ENCODE measurements at places on chromosomes 12 and 14. TPM values are rescaled to one million over a fixed set of nuclear protein-coding genes. Genes with fewer than 3 reads are reported as not detected.

GRCh38 chr12:3230758-3231375 is 153.7 kb downstream of the TSPAN9 start:
- H3K4me1 ChIP-seq, result peaks cover 25% of the 10 kb centered on the region
- peak overlapping the region; percentile 66 for H3K27ac ChIP-seq
- DNase-seq, result no peak
- no peaks in the 10 kb centered on the region for H3K36me3 ChIP-seq
- H3K4me3 ChIP-seq, result no peak overlapping the region

GRCh38 chr14:55976219-55976618 is 142.0 kb upstream of the PELI2 start:
- no peak overlapping the region for H3K27ac ChIP-seq
- H3K36me3 ChIP-seq, result no peaks in the 10 kb centered on the region
- DNase-seq, result no peak
- H3K4me1 ChIP-seq, result no peaks in the 10 kb centered on the region
- H3K4me3 ChIP-seq, result no peak overlapping the region
- no peaks in the 10 kb centered on the region for H3K27me3 ChIP-seq

DNA sequence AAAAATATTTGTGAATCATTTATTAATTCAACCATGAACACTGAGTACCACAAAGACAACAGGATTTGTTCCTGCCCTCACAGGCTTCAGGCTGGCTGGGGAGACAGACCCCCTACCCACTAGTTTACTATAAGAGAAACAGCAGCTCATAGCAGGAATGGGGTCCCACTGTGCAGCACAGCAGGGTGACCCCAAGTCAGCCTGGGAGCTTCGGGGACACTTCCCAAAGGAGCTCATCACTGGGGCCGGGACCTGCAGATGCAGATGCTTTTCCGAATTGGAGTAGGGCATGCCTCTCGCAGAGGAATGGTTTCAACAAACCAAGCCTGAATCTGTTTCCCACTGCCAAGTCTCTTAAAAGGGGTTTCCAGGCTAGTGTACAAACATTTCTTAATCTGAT is 176.2 kb upstream of the PWP1 start:
- no peaks in the 10 kb centered on the region for H3K27me3 ChIP-seq
- no peaks in the 10 kb centered on the region for H3K4me1 ChIP-seq
- H3K36me3 ChIP-seq, result no peaks in the 10 kb centered on the region
- no peak for DNase-seq
- no peak overlapping the region for H3K4me3 ChIP-seq

PRB2 gene
- not detected for total RNA-seq

GRCh38 chr14:102777711-102778337 is 575 bp downstream of the TRAF3 start:
- DNase-seq, result peak; percentile 36
- peak overlapping the region; percentile 99 for H3K4me3 ChIP-seq
- H3K27me3 ChIP-seq, result no peaks in the 10 kb centered on the region

GLT8D2 gene
- total RNA-seq, result 5.9 TPM

DNA sequence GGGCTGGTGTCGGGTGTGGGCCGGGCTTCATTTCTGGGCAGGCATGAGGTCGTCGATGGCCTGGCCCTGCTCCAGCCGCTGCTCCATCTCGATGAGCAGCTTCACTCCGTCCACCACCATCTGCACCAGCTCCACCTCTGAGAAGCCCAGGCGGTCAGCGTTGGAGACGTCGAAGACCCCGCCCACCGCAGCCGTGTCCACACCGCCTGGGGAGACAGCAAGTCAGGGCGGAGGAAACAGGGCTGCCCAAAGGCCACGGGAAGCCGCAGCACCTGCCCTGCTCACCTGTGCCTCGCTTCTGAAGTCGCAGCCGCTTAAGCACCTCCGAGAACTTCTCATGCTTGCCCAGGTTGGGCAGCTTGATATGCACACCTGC is 2.8 kb downstream of the CKB start:
- peaks cover 17% of the 10 kb centered on the region for H3K27me3 ChIP-seq
- DNase-seq, result no peak
- H3K4me3 ChIP-seq, result no peak overlapping the region
- no peaks in the 10 kb centered on the region for H3K36me3 ChIP-seq
- no peak overlapping the region for H3K27ac ChIP-seq
- peaks cover 29% of the 10 kb centered on the region for H3K4me1 ChIP-seq

OVCH1 gene
- total RNA-seq, result not detected

DNA sequence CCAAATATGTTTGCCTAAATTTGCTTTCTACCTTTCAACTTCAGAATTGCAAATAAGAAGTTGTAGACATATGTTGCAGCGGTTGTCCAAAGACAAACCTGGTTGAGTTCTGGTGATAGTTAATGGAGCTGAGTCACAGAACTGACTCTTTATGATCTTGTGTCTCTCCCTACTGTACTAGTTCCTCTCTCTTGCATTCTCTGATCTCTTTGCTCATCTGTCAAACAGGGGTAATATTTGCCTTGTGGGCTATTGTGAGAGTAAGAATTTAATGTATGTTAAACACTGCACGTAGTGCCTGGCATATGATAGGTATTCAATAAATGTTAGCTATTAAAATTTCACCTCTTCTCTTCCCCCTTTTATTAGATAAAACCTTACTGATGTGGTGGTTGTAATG is 283.5 kb upstream of the RGS6 start:
- DNase-seq, result no peak
- no peak overlapping the region for H3K27ac ChIP-seq

DNA sequence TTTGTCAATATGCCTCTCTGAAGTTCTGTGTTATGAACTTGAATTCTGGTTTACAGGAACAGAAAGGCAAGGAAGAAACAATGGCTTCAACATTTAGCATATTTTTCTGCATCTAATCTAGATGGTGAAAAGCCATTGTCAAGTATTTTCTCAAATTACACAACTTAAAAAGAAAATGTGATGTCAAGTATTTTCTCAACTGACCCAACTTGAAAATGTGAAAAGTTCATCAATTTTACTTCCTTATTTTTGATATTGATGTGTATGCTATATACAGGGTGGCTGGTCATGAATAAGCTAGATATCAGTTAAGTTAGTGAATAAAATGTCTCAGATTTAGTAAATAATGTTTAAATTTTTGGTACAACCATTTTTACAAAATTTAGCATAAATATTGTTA is 196.7 kb downstream of the ALX1 start:
- H3K36me3 ChIP-seq, result no peaks in the 10 kb centered on the region
- no peak for DNase-seq
- no peaks in the 10 kb centered on the region for H3K27me3 ChIP-seq
- no peak overlapping the region for H3K27ac ChIP-seq

SLC17A8 gene
- total RNA-seq, result not detected

GRCh38 chr12:64890873-64891468 is 66.5 kb downstream of the TBC1D30 start:
- H3K27me3 ChIP-seq, result no peaks in the 10 kb centered on the region
- DNase-seq, result peak; percentile 77
- no peak overlapping the region for H3K4me3 ChIP-seq

AICDA gene
- not detected for total RNA-seq

DNA sequence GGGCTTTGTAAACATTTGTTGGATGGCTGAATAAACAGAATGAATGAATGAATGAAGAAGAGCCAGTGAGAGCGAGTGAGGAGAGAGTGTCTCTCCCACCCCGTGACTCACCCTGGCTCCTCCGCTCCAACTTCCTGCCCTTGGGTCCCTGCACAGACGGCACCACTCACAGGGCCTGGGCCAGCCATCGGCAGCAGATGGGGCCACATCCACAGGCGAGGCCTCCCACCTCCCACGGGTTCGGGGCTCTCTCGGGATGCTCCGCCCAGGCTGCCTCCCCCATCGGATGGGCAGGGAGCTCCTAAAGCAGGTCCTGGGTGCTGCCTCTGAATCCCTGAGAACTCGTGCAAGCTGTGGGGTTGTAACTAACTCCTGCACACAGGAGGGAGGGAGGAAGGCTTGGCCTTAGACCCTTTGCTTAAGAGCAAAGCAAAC is 41.3 kb downstream of the CCNK start:
- no peaks in the 10 kb centered on the region for H3K27me3 ChIP-seq
- H3K27ac ChIP-seq, result peak overlapping the region; percentile 60
- H3K36me3 ChIP-seq, result no peaks in the 10 kb centered on the region
- no peak overlapping the region for H3K4me3 ChIP-seq

TMTC1 gene
- total RNA-seq, result 30.3 TPM

GRCh38 chr14:74954232-74954946 is 1.0 kb downstream of the PGF start:
- DNase-seq, result peak; percentile 16
- H3K27ac ChIP-seq, result peak overlapping the region; percentile 87
- H3K36me3 ChIP-seq, result no peaks in the 10 kb centered on the region
- peaks cover 42% of the 10 kb centered on the region for H3K4me1 ChIP-seq

DNA sequence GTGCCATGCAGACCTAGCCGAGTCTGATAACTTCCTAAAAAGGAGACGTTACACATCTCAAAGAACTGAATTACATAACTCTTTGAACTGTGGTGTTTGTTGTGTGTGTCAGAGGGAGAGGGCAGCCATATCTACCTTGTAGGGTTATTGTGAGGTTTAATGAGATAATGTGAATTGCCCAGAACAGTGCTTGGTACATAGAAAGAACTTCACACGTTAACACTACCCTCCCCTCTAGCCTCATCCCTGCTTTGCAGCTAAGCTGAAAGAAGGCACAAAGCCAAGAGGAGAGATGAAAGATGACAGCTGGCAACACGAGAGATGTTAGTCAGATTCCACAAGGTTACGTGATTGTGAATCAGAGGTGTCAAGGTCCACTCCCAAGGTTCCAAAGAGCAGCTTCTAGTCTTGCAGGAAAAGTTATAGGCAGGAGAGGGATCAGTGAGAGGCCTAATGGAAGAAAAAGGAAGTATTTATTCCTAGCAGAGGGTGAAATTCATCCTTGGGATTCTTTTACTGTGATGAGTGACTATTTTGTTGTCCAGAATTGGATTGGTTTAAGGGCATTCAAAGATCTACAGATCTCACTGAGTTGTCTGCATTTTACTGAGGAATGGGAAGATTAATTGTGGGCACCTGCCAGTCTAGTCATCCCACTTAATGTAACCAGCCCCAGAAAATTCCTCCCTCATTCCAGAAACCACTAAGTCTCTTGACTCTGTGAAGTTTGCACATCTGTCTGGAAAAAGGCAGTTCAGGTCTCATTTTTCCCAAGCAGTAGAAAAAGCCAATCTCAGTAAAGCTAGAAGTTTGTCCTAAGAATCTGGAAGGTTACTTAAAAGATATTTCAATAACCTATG is 25.9 kb upstream of the WNK1 start:
- H3K36me3 ChIP-seq, result no peaks in the 10 kb centered on the region
- no peak for DNase-seq
- no peak overlapping the region for H3K4me3 ChIP-seq
- H3K4me1 ChIP-seq, result peaks cover 24% of the 10 kb centered on the region
- no peaks in the 10 kb centered on the region for H3K27me3 ChIP-seq

DNA sequence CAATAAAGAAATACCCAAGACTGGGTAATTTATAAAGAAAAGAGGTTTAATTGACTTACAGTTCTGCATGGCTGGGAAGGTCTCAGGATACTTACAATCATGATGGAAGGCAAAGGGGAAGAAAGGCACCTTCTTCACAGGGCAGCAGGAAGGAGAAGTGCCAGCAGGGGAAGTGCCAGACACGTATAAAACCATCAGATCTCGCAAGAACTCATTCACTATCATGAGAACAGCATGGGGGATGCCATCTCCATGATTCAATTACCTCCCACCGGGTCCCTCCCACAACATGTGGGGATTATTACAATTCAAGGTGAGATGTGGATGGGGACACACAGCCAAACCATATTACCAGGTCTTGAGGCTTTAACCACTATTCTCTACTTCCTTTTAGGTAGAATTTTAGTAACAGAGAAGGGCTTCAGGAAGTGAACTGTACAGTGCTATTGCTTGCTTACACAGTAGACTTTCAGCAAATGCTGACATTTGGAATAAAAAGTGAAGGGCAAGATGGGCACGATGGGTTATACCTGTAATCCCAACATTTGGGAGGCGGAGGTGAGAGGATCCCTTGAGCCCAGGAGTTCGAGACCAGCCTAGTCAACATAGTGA is 40.8 kb upstream of the OR4E1 start:
- H3K4me1 ChIP-seq, result no peaks in the 10 kb centered on the region
- DNase-seq, result no peak
- H3K36me3 ChIP-seq, result no peaks in the 10 kb centered on the region
- no peaks in the 10 kb centered on the region for H3K27me3 ChIP-seq
- no peak overlapping the region for H3K27ac ChIP-seq
- H3K4me3 ChIP-seq, result no peak overlapping the region

DNA sequence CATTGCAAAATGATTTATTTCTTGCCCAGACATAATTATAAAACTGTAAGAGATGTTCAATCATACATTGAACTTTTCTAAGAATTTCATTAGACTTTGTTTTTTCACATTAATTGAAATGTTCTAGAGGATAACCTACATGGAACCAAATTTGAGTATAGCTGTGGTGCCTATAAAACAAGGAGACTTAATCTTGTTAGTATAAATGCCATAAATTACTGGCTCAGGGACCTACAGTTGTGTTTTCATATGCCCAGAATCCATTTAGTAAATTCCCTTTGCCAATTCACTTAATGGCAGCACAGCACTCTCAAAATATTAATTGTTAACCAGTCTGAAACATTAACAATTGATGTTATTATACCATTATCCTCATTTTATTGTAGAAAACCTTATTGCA is 488.5 kb downstream of the NELL2 start:
- H3K27me3 ChIP-seq, result no peaks in the 10 kb centered on the region
- no peak for DNase-seq
- H3K4me1 ChIP-seq, result no peaks in the 10 kb centered on the region

GRCh38 chr12:90100579-90100978 is 391.9 kb upstream of the ATP2B1 start:
- H3K4me3 ChIP-seq, result no peak overlapping the region
- H3K27me3 ChIP-seq, result peaks cover 77% of the 10 kb centered on the region
- H3K36me3 ChIP-seq, result no peaks in the 10 kb centered on the region
- H3K27ac ChIP-seq, result no peak overlapping the region
- DNase-seq, result no peak

GRCh38 chr14:98323836-98324235 is 948.2 kb downstream of the BCL11B start:
- H3K36me3 ChIP-seq, result no peaks in the 10 kb centered on the region
- H3K4me3 ChIP-seq, result no peak overlapping the region
- no peaks in the 10 kb centered on the region for H3K4me1 ChIP-seq
- H3K27ac ChIP-seq, result no peak overlapping the region
- no peak for DNase-seq
- no peaks in the 10 kb centered on the region for H3K27me3 ChIP-seq

Data from cardiac muscle cell (in vitro differentiated cells and primary cell).